Activated CD4-positive, alpha-beta T cell treated with anti-CD3 and anti-CD28 coated beads, Interleukin-2, Interleukin-6, amounts not matched to agents 100 ng/mL and 50 ng/mL, durations not matched to agents 16 hours and 8 hours (primary cell): ENCODE measurements at places on chromosomes 7 and 10.
A peak's percentile ranks its signal among the peaks of the same experiment; 100 is the strongest.

- no peak for DNase-seq
Observed at GRCh38 chr7:33776788-33777187, 128.6 kb upstream of the BMPER start.

DNA sequence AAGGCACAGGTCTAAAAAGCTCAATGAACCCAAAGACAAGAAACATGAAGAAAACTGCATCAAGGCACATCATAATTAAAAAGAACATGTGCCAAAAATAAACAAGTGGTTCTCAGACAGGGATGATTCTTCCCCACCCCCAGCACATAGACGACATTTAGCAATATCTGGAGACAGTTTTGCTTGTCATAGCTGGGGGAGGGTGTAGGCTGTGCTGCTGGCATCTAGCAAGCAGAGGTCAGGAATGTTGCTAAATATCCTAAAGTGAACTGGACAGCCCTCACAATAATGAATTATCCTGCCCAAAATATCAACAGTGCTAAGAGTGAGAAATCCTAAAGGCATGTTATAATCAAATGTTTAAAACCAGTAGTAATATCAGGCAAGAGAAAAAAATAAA, 122.6 kb downstream of the MICU1 start:
- DNase-seq = no peak

DNA sequence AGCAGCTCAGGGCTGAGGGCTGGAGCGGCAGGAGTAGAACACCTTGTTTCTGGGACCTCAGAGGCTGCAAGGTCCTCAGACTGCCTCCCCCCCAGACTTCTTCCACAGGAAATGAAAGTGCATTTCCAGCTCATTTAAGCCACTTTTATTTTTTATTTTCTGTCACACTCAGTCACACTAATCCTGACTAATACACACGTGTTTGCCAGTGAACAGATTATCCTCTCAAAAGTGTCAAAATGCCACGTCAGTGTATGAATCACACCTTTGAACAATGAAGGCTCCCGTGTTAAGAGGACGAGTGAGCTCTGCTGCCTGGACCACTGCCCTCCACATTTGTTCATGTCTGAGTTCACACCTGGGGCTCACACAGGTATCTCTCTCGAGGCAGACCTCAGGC, 488.5 kb downstream of the DNAJB6 start:
- no peak for DNase-seq

DNA sequence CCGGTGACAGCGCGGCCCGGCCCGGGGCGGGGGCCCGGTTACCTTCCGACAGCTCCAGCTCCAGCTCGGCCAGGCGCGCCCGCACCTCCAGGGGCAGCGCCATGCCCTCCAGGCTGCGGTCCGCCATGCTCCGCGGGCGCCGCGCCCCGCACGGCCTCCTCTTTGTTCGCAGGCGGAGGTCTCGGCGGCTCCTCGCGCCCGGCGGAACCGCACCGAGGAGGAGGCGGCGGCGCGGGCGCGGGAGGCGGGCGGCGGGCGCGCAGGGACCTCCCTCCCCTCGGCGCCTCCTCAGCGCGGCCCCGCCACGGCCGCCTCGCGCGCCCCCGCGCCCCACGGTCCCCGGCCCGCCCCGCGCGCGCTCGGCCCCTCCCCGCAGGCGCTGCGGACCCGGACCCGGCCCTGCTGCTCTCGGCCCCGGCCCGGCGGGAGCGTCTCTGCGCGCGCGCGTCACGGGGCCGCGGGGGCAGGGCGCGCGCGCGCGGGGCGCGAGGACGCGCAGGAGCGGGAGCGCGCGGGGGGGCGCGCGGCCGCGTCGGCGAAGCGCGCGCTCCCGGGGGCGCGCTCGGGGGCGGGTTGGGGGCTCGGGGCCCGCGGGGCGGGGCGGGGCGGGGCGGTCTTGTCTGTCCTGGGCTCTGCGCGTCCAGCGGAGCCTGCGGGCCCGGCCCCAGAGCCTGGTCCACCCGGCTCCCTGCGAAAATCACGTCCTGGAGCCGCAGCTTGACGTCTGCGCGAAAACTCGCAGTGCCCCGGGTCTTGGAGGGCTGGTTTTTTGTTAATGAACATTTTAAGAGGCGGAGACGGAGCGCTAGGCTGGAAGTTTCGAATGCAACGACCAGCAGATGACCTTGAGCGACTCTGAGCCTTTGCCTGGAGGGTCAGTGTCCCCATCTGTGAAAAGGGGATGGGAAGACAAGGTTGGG, at the start of gene DIP2C:
Gene DIP2C (minus strand): TSS at position 217 of the 920 bp plus-strand sequence. CDS start 90 bp downstream, at position 127.
- no peak for DNase-seq

GRCh38 chr10:131963811-131964210, 17.9 kb downstream of the BNIP3 start:
- no peak for DNase-seq

DNA sequence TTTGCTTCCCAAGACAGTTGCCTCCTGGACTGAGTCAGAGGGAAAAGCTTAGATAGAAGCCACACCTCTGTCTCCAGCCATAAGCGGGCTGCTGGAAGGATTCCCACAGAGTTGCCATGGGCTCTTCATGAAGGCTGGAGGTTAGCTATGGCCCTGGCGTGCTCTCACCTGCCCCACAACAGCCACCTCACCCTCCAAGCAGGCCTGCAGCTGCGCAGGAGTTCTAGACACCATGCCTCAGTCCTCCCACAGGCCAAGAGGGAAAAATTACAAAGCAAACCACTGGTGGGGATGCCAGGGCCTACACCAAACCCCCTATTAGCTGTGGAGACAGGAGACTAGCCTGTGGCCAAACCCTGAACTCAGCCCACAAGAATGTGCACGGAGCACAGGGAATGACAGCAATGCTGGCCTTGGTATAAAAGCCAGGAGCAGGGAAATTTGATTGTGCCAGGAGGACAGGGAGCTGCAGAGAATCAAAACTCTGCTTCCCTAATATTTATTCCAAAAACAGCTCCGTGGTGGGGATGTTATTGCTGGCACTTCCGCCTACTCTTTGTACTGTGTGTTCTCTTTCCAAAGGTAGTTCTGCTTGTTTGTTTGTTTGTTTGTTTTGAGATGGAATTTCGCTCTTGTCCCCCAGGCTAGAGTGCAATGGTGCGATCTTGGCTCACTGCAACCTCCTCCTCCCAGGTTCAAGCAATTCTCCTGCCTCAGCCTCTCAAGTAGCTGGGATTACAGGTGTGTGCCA, 60.3 kb upstream of the STK17A start:
- DNase-seq = no peak

GRCh38 chr7:97004247-97005182, 838 bp upstream of the DLX6 start:
- DNase-seq = no peak

DNA sequence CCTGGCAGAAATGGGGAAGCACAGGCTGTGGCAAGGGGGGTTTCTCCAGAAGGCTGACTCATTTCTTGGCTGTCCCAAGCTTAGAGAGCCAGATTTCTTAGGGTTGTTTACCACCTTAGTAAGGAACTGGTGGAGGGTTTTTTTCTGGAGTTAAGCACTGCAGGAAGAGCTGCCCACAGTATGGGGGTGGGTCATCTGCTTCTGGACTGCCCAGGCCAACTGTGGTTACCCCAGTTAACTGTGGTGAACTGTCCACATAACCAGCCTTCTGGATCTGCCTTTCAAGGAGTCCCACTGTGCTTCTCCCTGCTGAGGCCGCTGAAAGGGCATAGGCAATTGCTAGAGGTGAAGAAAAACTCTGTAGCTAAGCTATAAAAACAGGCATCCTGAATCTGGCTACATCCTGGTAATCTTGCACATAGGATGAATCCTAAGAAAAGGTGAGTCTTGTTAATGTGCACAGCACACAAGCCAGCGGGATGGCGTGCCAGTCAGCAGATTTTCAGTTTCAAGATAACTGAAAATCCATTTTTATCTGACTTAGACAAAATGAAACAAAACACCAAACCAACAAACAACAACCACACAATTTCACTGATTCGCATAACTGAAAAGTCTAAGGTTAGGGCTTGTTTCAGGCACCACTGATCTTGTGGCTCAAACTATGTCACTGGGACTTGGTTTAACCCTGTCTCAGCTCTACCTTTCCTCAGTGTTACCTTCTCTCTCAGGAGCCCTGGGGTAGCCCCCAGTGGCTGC, 21.6 kb upstream of the TSPAN33 start:
- peak; percentile 75 for DNase-seq

DNA sequence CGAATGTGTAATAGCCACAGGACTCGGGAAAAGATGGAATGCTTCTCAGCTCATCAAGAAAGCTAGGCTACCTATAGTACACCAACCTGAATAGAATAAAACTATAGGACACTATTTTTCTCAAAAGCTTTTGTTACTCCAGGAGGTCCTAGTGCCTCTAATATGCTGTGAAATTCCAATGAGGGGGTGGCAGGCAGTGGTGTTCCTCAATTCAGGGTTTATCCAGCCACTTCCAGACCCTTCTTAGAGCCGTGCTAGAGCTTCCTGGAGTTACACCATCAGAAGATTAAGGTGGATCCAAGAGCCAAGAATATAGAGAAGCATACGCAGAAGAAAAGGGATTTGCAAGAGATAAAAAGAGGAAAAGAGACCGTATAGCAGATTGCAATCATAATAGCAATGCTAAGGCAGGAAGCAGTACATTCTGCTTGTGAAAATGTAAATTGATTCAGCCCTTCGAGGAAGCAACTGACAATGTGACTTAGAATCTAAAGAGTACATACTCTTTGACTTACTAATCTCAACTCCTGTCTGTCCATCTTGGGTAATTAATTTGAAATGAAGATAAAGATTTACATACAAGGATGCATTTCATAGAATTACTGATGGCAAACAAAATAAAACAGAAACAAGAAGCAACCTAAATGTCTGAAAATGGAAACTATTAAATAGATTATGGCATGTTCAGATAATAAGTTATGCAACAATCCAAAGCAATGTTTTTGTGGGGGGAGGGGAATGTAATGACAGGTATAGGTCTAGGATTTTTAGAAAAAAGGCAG, 2.1 kb downstream of the ST8SIA6 start:
- no peak for DNase-seq
